ENCODE measurements at places on chromosomes 7 and 10.

- peak; percentile 7 for DNase-seq
Measured at GRCh38 chr10:18822156-18822555, 162.9 kb downstream of the ARL5B start.

- no peak for DNase-seq
Measured at GRCh38 chr7:115763347-115763746, 267.2 kb downstream of the TFEC start.

DNA sequence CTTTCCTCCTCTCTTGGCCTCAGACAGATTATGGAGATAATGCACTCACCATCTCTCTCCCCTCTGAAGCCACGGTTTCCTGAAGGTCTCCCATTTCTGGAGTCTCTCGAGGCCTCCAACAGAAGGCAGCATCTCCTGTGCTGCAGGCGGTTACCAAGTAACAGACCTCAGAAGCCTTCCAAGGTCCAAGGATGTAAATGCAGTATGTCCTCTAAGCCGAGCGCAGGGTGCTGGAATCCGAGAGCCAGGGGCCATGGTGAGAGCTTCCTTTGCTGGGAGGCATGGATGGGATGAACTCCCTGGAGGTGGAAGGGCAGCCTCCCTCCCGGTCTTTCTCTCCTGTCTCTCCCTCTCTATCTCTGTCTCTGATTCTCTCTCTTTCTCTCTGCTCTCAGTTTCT is 79.8 kb downstream of the ADARB2 start:
- DNase-seq, result no peak

GRCh38 chr10:64468219-64468618 is 947.0 kb downstream of the REEP3 start:
- DNase-seq, result no peak

DNA sequence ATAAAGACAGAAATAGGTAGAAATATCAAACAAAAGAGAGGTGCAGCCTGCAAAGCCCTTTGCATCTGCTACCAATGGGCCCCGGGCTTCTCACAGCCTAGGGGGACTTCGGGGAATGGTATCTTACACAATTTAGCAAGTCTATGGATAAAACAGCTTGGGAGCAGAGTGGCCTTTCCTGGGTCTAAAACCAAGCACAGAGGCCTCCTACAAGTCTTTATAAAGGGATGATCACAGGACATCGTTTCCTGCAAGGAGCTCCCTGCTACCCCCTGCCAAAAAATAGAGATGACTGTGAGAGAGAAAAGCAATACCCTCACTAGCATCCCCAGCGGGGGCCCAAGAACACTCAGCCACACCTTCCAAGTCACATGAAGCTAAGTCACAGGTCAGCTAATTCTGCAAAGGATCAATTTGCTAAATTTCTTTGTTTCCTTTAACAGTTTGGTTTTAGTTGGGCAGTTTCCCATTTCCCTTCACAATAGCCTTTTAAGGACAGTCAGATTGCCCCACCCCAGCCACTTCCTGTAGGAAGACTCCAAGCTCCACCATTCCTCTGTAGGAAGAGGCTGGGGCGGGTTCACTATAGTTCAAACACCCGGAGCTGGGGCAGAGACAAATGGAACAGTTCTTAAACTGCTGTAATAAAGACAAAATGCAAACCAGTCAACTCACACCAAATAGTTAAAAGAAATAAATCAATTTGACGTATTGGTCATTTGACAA is 105.5 kb downstream of the SLIT1 start:
- DNase-seq, result no peak

DNA sequence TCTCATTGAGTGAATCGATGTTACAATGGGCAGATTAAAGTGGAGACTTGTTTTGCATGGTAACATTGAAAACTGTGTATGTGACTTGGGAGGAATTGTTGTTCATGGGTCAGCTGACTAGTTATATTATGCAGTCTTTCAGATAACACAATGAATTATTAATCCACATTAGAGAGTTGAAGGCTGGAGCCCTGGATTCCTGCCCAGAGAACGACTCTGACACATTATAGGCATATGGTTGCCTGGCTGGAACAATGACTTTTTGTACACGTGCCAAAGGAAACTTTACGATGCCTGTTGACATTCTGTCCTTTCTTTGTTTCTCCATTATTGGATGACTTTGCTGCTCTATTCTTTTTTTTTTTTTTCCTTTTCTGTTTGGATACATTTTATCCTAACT is 52.3 kb upstream of the TMEM229A start:
- no peak for DNase-seq

DNA sequence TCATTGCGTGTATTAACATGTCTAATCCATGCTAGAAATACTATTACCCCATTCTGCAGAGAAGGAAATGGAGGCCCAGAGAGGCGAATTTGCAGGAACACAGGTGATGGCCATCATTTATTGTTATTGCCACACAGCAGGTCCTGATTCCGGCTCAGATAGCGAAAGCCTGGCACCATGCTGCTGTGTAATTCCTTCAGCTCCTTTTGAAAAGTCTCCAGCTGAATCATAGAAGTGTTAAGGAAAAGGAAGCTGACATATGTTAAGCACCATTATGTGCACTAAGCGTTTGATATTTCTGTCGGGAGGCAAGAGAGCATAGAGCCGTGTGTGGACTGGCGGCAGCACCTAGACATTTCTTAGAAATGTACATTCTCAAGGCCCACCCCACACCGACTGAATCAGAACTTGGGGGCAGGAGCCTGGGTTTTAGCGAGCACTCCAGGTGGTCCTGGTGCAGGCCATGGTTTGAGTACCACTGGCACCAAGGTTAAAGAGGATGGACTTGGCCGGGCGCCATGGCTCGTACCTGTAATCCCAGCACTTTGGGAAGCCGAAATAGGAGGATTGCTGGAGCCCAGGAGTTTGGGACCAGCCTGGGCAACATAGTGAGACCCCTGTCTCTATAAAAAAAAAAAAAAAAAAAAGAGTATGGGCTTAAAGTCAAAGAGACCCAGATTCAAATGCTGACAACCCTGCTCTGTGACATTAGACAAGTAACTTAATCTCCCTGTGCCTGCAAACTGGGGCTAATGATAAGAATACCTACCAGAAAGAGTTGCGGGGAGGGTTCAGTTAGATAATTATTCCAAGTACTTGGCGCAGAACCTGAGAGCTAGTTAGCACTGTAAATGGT is 52.2 kb downstream of the UNC5B start:
- DNase-seq, result no peak

DNA sequence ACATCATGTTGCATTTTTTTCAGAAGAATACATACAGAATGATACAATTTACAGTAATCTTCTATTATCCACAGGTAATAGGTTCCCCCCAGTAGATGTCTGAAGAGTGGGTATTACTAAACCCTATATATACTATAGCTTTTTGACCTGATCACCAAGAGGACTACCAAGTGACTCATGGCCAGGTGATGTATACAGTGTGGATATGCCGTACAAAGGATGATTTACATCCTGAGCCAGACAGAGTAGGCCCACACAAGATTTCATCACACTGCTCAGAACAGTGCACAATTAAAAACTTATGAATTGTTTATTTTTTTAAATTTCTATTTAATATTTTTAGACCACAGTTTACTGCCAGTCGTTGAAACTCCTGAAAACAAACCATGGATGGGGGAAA is 70.6 kb downstream of the STEAP1B start:
- no peak for DNase-seq

DNA sequence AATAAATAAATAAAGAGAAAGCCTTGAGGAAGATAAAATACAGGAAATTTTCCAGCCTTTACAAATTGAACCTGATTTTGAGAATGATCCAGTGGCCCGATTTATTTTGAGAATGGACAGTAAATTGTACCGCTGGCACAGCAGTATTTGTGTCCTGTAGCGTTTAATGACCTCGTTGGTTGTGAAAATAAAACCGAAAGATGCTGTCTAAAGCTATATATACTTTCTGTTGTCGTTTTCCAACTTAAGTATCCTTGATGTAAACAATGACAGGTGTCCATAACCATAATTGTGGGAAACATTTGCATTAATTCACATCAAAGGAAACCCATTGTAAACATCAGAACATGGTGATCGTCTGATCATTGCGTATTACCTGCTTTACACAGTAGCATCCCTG is 38.8 kb downstream of the TBXAS1 start:
- DNase-seq, result no peak

- no peak for DNase-seq
Measured at GRCh38 chr10:60123668-60124067, 217.3 kb upstream of the CCDC6 start.

GRCh38 chr7:116337800-116338199 is 127.5 kb downstream of the TES start:
- no peak for DNase-seq

Measured in activated CD4-positive, alpha-beta T cell treated with anti-CD3 and anti-CD28 coated beads, Interleukin-2, Interleukin-6, amounts not matched to agents 100 ng/mL and 50 ng/mL, durations not matched to agents 16 hours and 8 hours (primary cell).